ENCODE measurements at places on chromosomes 1 and 21.
A peak's percentile ranks its signal among the peaks of the same experiment; 100 is the strongest.

- DNase-seq: peak; percentile 4
Measured at GRCh38 chr1:1943834-1944570, 24.9 kb upstream of the TMEM52 start.

GRCh38 chr1:162087111-162087510 lies 17.6 kb downstream of the NOS1AP start:
- DNase-seq: no peak

DNA sequence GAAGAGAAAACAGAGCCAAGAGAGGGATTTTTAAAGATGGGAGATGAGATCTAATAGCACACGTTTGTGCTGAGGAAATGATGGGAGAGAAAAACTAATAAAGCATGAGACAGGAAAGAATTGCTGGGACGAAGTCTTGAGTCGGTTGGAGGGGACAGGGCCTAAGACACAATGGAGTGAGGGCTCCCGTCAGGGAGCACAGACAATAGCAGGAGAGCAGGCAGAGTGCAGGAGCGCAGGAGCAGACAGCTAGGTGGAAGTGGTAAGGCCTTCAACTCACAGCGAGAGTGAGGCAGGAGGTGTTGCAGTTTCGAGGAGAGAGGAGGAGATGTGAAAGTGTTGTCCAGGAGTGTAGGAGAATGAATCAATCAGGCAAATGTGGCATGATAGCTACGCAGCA lies 59.9 kb upstream of the SOX13 start:
- no peak for DNase-seq

DNA sequence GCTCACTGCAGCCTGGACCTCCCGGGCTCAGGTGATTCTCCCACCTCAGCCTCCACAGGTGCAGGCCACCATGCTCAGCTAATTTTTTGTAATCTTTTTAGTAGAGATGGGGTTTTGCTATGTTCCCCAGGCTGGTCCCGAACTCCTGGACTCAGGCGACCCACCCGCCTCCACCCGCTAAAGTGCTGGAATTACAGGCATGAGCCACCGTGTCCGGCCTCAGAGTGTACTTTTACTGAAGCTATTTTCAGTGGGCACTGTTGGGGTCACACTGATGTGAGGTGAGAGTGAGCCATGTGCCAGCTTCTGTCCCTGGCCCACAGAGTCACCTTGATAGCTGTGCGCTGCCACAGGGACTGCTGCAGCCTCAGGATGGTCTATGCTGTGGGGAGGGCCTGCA lies 25.3 kb upstream of the HHAT start:
- no peak for DNase-seq

DNA sequence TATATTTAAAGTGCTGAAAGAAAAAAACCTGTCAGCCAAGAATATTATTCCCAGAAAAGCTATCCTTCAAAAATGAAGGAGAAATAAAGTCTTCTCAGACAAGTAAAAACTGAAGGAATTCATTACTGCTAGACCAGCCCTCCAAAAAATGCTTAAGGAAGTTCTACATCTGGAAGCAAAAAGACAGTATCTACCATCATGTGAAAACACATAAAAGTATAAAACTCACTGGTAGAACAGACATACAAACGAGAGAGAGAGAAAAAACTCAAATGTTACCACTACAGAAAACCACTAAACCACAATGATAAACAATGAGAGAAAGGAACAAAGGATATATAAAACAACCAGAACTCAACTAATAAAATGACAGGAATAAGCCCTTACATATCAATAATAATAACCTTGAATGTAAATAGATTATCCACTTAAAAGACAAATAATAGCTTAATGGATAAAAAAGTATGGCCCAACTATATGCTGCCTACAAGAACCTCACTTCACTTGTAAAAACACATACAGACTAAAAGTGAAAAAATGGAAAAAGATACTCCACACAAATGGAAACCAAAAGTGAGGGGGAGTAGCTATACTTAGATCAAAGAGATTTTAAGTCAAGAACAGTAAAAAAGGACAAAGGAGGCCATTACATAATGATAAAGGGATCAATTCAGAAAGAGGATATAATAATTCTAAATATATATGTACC lies 22.0 kb downstream of the NSL1 start:
- DNase-seq: no peak

DNA sequence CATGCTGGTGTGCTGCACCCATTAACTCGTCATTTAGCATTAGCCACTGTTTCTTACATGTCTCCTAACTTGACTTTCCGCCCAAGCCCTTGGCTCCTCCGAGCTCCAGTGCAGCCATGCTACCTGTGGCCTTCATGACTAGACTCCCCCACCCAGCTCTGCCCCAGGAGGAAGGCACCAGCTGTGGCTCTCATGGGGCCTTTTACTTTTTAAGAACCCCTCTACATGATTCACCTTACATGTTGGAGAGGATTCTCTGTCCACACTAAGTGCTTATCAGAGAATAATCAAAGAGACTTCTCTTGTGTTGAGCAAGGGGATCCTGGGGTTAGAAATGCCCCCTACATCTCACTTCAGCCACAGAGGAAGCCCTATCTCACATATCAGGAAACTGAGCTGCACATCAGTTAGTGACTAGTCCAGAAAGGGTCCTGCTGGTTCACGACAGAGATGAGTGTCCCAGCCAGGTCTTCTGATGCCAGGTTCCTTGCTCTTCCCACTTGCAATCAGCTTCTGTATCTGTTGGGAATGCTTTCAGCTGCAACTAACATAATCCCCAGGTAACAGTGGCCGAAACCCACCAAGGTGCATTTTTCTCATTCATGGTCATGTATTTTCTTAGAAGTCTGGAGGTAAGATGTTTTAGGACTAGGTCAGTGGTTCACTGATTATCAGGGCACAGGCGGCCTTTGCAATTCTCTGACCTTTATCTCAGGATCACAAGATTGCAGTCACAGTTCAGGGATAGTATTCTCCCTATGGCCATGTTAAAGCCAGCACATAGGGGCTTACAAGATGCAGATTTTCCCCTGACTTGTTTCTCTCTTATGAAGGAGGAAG lies 45.9 kb downstream of the KLHDC7A start:
- DNase-seq: no peak

DNA sequence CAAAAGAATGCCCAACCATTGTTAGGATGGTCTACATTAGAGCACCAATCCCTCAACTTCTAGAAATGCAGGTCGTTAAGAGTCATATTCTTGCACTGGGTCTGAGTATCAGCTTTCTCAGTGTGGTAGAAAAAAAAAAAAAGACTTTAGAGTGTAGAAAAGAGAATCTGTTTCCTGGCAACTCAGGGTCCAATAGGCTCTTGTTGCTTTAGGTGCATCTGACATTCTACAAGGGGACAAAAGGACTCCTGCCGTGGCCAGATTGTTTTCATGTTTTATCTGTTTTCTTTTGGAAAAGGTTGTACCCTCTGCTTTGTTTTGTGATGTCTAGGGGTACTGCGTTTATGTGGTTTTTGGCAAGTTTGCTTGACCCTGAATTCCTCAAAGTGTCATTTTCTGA lies 105.4 kb upstream of the KCNK2 start:
- no peak for DNase-seq

GRCh38 chr1:234658138-234658537 lies 48.2 kb upstream of the IRF2BP2 start:
- DNase-seq: no peak

DNA sequence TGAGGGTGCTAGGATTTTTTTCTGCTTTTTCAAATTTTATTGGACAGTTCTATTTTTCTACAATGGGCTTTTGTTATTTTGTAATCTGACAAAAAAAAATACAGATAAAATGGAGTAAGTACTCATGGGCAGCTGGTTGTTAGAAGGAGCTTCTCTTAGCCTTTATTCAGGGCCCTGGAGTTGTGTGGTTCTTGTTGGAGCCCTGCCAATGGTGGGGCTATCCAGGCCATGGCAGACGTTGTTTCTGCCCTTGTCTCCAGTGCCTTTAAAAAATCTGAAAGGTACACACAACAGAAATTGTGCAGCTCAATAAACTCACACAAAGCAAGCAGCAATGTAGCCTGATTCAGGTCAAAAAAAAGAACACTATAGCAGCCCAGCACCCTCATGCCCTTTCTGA lies 153.5 kb upstream of the GALNT2 start:
- no peak for DNase-seq

GRCh38 chr1:100290291-100290690 lies 24.3 kb downstream of the RTCA start:
- no peak for DNase-seq

GRCh38 chr1:82486969-82487368 lies 686.2 kb downstream of the ADGRL2 start:
- no peak for DNase-seq

DNA sequence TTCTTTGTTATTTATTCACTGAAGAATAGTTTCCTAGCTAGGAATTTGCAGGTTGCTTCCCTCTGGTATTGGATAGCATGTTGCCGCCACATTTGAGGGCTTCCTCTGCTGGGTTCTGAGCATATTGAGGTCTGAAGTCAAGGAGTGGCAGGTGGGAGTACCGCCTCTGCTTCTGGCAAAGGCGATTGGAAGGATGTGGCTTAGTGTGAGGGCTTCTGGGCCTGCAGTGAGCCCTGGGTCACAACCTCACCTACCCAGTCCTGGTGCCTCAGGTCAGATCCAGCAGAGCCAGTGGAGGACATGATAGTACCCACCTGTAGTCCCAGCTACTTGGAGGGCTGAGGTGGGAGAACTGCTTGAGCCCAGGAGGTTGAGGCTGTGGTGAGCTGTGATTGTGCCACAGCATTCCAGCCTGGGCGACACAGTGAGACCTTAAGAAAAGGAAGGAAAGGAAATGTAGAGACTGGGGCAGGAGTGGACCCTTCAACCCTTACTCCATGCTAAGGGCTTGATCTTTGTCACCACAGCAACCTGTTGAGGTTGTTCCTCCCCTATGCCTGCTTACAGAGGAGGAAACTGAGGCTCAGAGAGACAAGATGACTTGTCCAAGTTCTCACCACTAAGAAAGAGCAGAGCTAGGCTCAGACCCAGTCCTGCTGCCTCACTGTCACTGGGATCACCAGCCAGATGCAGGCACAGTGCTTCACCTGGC lies 22.8 kb downstream of the A3GALT2 start:
- DNase-seq: no peak

DNA sequence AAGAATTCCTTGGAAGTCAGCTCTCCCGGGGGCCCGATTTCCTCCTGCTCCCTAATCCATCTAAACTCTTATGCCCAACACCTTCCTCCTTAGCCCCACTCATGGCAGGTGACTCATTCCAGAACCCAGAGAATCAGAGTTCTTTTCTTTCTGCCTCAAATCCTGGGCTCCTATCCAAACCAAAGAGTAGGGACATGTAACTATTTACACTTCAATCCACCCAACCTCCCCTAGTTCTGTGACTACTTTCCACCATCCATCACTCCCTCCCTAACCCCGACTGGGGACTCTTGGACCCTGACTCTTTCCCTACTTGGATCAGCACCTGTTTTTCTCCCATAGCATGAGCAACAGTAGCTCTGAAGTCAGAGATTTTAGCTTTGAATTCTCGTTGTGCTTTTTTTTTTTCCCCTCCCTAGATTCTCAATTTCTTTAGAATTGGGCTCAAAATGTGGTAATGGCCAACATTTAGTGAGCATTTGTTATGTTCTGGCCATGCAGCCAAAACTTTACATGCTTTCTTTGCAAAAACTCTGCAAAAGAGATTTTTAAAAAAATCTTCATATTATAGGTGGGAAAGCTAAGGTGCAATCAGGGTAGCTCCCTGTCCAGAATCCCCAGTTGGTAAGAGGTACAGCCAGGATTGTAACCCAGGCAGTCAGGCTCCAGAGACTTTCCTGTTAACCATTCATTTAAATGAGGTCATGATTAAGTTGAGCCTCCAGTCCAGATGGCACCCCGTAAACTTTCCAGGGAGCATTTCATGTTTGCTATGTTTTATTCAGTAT lies 7.5 kb upstream of the CYP4A11 start:
- no peak for DNase-seq

DNA sequence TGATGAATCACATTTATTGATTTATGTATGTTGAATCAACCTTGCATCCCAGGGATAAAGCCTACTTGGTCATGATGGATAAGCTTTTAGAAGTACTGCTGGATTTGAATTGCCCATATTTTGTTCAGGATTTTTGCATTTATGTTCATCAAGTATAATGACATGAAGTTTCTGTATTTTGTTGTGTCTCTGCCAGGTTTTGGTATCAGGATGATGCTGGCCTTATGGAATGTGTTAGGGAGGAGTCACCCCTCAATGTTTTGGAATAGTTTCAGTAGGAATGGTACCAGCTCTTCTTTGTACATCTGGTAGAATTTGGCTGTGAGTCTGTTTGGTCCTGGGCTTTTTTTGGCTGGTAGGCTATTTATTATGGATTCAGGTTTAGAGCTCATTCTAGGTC lies 1643.1 kb upstream of the B3GALT2 start:
- no peak for DNase-seq

- DNase-seq: no peak
Measured at GRCh38 chr1:96515925-96516324, 205.7 kb upstream of the PTBP2 start.

GRCh38 chr1:75327395-75327794 lies 193.2 kb downstream of the LHX8 start:
- DNase-seq: no peak

- peak; percentile 82 for DNase-seq
Measured at GRCh38 chr1:220094016-220094911, at the start of gene IARS2. TSS of gene IARS2 (plus strand) at chr1:220094132. CDS start at chr1:220094217, 85 bp downstream.

GRCh38 chr1:88013485-88013884 lies 670.6 kb upstream of the PKN2 start:
- DNase-seq: no peak

DNA sequence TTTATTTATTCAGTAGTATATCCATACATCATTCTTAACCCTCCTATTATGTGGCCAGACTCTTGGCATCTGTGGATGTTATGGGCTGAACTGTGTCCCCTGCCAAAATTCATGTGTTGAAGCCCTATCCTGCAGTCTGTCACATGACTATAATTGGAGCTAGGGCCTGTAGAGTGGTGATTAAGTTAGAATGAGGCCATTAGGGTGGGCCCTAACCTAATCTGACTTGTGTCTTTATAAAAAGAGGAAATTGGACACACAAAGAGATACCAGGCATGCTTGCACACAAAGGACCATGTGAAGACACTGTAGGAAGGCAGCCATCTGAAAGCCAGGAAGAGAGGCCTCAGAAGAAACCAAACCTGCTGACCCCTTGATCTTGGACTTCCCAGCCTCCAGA lies 6.6 kb downstream of the ZMYND12 start:
- no peak for DNase-seq

DNA sequence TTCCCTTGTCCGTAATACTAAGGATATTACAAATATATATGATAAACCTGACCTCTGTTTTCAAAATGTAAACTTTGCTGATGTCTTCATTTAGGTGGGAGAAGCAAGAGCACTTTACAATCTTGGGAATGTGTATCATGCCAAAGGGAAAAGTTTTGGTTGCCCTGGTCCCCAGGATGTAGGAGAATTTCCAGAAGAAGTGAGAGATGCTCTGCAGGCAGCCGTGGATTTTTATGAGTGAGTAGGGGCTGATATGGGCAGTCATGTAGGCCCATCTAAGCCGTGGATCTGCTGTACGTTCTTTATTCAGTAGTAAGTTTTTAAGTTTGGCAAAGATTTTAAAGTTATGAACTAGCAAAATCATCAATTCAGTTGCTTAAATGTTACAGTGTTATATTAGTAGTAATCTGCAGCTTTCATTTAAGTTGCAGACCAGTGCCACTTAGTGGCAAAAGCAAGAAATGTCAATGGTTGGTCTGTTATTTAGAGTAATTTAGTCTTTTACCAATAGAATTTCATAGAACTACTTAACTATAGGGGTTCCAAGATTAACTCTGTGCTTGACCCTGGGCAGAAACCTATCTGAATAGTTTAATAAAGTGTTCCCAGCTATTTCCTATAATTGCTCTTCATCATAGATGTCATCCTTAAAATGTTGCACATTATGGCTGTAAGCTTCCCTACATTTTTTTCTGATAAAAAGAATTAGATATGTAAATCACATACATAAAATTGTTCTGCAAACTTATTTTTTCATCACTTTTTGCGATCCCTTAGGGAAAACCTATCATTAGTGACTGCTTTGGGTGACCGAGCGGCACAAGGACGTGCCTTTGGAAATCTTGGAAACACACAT lies 21.3 kb downstream of the GPSM2 start:
- peak; percentile 72 for DNase-seq

Measured in NCI-H1694 treated with DMSO at 0.1 percent for 48 hours (cell line).